LoVo (cell line): ENCODE measurements at places on chromosomes 1 and 21.

GRCh38 chr1:111976842-111977241 is 12.6 kb downstream of the KCND3 start:
- DNase-seq, result no peak

GRCh38 chr1:231806623-231807495 is 180.3 kb downstream of the DISC1 start:
- peak; percentile 28 for DNase-seq

DNA sequence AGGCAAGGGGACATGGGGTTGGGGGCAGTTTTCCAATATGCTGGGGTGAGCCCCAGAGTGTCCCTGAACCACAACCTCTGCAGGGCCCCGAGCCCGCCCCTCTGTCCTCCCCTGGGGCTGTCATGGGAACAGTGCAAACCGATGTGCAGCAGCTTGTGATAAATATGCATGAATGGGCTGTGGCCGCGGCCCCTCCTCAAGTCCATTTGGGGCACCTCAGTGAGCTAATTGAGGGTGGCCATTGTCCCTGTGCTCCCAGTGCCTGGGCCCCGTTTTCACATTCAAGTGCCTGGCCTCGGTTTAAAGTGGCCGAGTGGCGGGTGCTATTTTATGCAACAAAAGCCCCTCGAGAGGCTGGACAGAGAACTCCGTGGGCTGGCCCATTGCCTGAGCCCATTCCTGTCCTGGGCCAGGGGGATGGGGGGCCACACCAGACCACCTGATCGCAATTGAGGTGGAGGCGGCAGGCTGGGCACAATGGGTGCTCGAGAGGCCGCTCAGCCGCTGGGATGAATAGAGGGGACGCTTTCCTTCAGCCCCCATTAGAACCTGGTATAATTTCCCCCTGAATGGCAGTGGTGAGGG is 193.7 kb downstream of the FOXD2 start:
- DNase-seq, result no peak

DNA sequence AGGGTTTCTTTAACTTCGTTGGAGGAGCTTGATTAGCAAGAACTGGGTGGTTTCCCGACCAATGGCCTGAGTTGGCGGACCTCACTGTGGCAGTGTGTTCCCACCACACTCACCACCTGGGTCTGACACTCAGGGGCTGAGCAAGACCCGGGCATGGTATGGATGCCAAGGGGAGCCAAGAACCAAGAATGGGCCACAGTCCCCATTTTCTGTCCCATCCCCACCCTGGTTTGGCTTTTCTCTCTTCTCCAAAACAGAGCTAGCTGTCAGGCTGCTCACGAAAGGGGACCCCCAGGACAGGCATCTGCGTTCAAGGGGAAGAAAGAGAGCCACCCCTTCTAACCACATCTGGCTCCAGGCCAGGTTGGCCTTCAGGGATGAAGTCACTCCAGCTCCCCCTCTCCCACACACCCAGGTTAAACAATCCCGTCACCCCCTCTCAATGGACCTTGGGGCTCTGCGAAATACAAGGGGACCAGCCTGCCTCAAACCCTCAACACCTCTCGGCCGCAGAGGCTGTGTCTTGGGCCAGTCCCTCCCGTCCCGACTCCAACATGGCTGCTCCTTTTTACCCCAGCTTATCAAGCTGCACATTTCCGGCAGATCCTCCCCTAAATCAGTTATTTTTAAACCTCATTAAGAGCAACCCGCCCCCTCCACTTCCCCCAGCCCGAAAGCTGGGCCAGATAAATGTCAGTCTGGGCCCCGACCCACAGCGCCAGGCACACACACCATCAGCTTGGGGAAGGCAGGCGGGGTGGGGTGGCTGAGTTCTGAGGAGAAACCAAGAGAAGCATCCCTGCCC is 3.4 kb downstream of the TAGLN2 start:
- DNase-seq, result no peak

DNA sequence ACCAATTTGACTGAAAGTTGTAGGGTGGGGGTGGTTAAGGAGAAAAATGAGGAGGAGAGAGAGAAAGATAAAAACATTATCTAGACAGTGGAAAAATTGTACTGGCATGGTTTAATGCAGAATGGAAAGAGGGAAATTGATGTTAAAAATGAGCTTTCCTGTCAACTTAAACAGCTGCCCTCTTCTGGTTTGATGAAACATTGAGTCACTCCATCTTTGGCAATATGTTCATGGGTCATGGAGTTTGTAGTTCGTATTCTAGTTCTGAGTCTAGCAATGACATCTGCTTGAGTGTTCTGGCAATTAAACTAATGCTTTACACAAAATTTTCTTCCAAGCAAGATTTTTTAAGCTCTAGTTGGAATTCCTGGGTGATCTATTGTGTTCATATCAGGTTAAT is 9.6 kb downstream of the ZNF648 start:
- no peak for DNase-seq

DNA sequence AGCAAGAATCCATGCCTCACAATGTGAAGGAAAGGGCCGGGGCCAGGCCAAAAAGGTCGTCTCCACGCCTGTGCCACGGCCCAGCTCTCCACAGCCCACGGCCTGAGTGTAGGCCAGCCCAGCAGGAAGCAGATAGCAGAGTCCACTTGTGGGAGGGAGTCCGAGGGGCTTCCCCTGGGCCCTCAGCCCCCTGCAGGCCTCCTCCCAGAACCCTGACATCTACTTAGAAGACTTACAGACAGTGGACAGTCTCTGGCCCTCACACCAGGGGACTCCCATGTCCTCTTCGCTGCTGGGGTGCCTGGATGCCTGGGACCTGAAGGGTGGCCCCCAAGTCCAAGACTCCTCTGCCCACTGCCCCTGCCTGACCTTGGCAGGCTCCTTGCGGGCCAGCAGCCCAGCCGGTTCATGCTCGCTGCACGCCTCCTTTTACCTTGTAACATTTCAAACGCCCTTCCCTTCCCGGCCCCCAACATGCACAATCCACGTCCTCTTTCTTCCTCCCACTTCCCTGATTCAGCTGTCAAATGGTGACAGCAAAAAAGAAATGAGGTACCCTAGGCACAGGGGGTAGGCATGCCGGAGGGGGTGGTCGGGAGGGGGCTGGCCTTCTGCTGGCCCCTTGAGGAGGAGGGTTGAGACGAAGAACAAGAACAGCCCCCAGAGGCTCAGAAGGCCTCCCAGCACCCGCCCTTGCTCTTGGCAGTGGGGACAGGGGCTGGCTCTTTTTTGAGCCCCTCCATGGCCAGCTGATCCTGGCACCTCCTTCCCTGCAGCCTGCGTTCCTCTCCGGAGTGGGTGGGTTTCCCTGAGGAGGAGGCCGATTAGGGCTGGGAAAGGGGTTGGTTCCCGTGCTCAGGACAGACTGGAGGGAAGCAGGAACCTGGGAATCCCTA is 997 bp upstream of the PTPN7 start:
- no peak for DNase-seq

DNA sequence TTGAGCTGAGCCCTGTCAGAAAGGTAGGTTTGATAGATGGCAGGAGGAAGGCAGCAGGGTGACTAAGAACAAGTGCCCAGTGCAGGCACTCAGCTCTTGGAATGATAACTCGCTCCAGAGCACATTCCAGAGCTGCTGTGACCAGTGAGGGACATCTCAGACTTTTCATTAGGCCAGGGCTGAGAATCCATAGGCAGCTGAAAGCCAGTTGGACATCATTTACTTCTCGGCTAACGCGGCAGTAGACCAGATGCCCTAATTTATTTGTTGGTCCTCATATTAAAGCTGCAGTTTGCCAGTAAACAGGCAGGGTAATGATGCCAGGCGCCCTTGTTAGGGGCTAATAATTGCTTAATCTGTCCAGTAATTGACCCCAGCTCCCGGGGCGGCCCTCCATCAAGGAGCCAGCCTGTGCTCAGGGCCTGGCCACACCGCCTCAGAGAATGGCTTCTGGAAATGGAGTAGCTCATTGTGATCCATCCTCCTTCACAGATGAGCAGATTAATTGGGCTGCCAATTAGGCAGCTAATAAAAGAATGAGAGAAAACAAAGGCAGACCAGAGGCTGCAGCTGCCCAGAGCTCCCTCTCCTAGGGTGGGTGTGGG is 122.0 kb downstream of the BEND5 start:
- DNase-seq, result no peak

- DNase-seq, result no peak
Measured at GRCh38 chr1:98709906-98710305, 48.4 kb downstream of the SNX7 start.

DNA sequence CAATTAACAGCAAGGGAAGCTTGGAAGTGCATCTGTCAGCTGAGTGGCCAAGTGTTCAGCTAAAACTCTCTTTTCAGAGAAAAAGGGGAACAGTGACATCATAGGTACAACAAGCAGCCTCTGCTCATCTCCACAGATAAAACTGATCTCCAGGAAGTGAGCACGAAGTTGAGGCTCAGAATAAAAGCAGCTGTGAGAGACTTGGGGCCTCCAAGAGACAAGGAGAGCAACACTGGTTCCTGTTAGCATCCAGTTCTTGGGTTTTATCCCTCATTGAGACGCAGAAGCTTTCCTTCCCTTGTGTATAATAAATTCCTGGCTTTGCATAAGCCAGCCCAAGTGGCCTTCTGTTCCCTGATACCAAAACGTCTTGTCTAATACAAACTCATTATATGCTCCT is 20.0 kb upstream of the CNN3 start:
- no peak for DNase-seq

DNA sequence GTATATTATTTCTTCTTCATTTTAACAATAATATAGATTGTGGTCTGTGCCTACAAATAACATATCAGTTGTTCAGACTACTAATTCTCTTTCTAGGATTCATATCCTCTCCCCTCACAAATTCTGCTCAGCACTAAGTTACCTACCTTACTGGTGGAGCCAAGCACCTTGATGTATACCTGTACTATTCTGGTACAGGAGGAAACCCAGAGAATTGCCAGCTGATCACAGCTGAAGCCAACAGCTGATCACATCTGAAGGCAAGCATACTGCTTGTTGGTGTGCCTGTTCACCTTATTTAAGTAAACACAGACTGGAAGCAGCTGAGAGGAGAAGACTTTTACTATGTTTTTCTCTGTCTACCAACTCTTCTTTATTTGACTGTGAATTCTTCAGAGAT is 101.8 kb downstream of the PBX1 start:
- DNase-seq, result no peak

DNA sequence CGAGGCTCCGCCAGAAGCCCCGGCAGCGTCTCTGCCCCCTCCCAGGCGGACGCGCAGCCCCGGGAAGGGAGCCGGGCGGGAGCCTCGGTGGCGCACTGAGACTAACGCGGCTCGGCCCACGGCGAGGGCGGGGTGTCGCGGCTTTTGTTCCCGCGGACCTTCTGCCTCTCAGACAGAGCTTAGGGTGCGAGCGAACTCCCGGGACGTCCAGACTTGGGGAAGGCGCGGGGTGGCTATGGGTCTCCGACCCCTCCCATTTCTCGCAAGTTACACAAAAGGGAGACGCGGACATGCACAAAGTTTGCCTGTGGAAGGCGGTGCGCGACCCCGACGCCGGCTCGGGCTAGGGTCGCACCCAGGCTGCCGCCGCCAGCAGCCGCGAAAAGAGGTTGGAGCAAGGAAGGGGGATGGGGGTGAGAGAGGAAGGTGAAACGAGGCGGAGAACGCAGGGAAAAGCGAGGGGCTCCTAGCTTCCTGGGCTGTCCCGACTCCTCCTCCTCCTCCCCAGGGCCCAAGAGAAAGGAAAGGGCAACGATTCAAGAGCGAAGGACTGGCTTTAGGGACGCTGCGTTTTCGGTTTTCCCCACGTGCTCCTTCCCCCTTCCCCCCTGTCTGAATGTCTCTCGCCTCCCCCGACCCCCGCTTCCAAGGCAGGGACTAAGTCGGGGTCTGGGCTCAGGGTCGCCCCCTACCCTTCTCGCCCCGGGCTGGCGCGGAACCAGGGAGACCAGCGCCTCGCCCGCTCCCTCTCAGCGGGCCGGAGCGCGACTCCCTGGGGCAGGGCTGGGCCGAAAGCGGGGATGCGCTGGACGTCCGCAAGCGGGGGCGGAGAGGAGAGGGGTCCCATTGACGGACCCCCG is 729 bp downstream of the APP start:
- peak; percentile 31 for DNase-seq

- no peak for DNase-seq
Measured at GRCh38 chr1:14117700-14118099, 417.7 kb downstream of the PRDM2 start.

- DNase-seq, result peak; percentile 16
Measured at GRCh38 chr1:50368179-50369007, 54.9 kb downstream of the DMRTA2 start.

DNA sequence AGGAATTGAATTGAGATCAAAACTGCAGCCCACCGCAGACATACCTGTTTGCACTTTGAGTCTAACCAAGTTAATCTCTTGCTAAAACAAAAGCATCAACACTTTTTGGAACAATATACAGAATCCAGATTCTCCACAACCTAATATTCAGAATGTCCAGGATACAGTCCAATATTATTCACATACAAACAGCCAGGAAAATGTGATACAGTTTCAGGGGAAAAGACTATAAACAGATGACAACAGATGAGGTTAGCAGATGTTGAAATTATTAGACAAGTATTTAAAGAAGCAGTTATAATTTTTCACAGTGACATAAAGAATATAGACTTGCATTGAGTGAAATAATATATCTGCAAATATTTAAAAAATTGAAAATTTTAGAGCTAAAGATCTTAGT is 678.1 kb upstream of the CXADR start:
- no peak for DNase-seq
